Mucosa of descending colon (tissue), 3 donors: ENCODE measurements at places on chromosomes 2 and 18. TPM values are rescaled to one million over a fixed set of nuclear protein-coding genes. Genes with fewer than 3 reads are reported as not detected.

- no peak for DNase-seq
Observed at GRCh38 chr2:224360801-224361251, 41.1 kb downstream of the FAM124B start.

DNA sequence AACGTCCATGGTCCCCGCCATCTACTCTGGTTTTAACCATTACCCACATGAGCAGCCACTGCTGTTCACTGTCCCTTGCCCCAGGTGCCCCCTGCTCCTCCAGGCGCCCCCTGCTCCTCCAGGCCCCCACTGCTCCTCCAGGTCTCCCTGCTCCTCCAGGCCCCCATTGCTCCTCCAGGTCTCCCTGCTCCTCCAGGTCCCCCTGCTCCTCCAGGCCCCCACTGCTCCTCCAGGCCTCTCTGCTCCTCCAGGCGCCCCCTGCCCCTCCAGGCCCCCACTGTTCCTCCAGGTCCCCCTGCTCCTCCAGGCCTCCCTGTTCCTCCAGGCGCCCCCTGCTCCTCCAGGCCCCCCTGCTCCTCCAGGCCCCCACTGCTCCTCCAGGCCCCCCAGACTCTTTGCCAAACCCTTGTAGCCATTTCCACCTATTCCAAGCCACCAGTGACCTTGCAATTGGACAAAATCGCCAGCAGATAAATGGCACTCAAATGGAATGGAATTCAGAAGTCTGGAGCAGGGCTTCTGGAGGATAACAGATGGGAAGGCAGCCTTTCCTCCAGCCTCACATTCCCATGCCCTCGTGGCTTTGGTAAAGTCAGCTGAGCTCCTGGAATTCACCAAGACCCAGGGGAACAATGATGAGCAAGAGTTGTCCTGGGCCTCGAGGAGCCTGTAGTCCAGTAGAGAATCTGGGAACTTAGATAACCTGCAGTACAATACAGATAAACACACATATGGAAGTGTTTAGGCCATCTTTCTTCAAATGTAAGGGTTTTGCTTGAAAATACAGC lies 13.3 kb upstream of the RPL31 start:
- DNase-seq: no peak

The EDAR gene
- 0.25 TPM for total RNA-seq

The RGPD4 gene
- total RNA-seq: not detected

- peak; percentile 61 for DNase-seq
Observed at GRCh38 chr2:119126650-119127049, 31.9 kb downstream of the C1QL2 start.
